ENCODE measurements at places on chromosomes 12 and 14.

DNA sequence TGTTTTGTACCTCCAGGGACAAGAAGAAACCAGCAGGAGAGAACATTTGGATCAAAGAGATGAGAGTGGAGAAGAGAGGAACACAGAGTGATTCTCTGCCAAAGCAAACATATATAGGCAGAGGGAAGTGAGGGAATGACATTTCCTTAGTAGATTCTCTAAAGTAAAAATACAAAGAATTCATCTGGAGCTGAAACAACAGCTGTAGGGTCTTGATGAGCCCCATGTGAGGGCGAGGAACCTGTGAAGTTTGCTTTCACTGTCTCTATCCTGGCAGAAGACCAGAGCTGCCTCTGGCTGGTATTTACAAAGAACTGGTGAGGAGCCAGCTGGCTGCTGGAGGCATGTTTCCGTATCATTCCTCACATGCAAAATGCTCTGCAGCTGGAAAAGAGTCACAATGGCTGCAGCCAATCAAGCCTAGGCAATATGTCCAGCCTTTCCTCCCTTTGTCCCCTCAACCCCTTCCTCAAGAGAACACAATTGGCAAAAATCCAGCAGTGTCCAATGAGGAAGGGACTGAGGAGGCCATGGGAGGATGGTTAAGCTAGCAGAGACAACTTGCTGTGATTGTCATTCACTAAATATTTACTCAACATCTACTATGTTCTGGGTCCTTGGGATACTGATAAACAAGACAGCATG, 122.5 kb downstream of the PHLDA1 start:
- DNase-seq = no peak

GRCh38 chr12:116861320-116861719, 19.9 kb downstream of the HRK start:
- DNase-seq = no peak

- no peak for DNase-seq
Measured at GRCh38 chr12:130195776-130196175, 33.5 kb downstream of the FZD10 start.

GRCh38 chr14:96165493-96166436, 38.9 kb upstream of the BDKRB2 start:
- DNase-seq = no peak

DNA sequence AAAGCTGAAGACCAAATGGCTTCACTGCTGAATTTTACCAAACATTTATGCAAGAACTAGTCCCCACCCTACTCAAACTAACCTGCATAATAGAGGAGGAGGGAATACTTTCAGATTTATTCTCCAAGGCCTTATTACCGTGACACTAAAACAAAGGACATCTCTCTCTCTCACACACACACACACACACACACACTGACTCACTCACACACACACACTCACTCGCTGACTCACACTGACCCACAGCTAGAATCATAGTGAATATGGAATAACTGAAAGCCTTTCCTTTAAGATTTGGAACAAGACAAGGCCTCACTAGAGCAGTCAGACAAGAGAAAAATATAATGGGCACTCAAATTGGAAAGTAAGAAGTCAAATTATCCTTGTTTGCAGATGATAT, 1014.1 kb downstream of the TMTC2 start:
- no peak for DNase-seq

- DNase-seq = no peak
Measured at GRCh38 chr14:76923431-76924370, 97.5 kb downstream of the LRRC74A start.

DNA sequence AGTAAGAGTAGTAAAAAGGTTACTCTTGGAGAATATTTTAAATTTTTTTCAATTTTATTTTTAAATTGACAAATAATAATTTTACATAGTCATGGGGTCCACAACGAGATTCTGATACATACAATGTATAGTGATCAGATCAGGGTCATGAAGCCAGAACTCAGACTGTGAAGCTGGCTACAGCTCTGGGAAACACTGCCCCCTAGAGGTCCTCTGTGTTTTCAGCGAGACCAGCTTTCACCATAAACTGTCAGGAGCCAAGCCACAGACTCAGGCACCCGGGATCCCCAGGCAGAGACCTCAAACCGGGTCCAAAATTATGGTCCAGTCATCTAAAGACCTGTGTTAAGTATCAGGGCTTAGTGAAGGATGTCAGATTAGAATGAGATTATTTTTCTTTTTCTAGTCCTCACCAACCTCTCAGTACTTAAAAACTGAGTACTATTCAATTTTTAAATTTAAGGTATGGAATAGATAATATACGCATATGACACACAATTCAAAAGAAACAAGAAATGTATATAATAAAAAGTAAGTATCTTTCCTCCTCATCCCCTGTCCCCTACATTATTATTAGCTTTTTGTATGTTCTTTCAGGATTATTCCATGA, 397.1 kb downstream of the MDGA2 start:
- no peak for DNase-seq

GRCh38 chr14:70893858-70894291, 13.4 kb upstream of the PCNX1 start:
- no peak for DNase-seq

DNA sequence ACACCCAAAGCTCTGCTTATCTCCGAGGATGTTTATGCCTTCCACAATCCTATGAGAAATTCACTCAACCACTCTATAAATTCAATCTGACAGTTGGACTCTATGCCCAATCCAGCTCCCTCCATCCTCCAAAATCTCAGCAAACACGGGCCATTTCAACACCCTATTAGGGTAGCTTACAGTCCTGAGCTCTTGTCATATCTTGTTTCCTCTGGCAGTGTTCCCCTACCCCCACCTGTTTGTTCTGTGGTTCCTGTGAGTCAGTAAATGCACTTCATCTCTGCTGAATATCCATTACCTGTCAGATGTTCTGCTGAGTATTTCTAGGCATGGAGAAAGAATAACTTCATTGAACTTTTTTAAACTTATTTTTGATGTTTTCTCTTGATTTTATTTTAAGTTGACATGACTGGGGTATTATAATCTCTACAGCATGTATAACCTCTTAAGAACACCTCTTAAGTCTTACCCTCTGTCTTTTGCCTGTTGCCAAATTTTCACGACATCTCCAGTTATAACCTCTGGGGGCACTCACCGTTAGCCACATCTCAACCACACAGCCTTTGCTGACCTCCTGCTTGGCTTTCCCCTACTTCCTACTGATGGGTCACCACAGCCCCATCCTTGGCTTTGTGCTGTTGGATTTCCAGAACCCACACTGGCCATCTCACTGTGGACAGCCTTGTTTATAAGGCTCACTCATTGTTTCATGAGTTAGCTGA, 317.0 kb upstream of the TMPO start:
- DNase-seq = no peak

GRCh38 chr14:74792249-74793039, 29.3 kb downstream of the YLPM1 start:
- DNase-seq = no peak

- no peak for DNase-seq
Measured at GRCh38 chr14:39988939-39989338, 556.7 kb upstream of the FBXO33 start.

DNA sequence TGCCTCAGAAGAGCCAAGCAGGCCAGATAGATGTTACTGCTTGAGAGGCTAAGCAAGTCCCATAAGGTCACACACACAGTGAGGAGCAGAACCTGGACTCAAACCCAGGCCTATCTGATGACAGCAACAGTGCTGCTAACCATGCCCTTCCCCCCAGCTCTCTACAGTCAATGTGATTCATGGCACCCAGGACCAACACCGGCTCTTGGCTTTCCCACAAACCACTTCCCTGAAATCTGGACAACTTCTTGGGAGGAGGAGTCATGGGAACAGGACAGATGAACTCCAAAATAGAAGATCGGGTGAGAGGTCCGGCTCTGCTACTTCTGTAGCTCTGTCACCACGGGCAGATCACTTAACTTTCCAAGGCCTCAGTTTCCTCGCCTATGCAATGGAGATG, 716 bp upstream of the PTGDR start:
- DNase-seq = no peak

DNA sequence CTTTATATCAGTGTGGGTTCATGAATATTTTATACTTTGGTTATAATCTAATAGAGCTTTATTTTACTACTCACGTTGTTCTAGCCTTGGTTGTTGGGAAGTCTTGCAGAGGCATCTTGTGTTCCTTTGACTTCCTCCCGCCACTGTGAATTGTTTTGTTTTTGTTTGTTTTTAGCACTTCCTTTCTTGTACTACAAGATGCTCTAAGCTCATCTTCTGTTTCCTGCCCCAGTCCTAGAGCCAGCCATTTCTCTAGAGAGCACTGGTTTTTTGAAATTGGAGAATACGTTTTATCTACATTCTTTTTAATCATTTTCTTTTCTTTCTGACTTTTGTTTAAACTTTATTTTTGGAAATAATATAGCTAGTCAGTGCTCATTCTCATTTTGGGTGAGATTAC, 15.9 kb upstream of the NUBPL start:
- DNase-seq = no peak

DNA sequence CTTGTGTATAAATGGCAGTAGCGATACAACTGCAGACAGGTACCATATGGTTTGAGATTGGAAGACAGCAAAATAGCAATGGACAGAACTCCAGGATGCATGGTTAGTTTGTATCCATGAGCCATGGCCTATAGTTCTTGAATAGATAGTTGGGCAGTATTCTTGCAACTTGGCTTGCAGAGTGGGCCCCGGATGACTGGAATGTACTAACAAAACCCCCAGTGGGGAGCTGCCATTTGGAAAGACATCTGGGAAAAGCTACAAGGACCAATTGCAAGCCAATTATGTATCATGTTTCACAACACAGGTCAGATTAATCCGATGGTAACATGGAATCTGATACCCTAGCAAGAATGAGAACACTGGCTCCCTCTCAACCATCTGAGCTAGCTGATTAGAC, 279.6 kb downstream of the RERGL start:
- no peak for DNase-seq

GRCh38 chr14:65070471-65070976, 31.8 kb downstream of the MAX start:
- DNase-seq = no peak

- DNase-seq = no peak
Measured at GRCh38 chr12:50784501-50784900, 20.6 kb downstream of the ATF1 start.

DNA sequence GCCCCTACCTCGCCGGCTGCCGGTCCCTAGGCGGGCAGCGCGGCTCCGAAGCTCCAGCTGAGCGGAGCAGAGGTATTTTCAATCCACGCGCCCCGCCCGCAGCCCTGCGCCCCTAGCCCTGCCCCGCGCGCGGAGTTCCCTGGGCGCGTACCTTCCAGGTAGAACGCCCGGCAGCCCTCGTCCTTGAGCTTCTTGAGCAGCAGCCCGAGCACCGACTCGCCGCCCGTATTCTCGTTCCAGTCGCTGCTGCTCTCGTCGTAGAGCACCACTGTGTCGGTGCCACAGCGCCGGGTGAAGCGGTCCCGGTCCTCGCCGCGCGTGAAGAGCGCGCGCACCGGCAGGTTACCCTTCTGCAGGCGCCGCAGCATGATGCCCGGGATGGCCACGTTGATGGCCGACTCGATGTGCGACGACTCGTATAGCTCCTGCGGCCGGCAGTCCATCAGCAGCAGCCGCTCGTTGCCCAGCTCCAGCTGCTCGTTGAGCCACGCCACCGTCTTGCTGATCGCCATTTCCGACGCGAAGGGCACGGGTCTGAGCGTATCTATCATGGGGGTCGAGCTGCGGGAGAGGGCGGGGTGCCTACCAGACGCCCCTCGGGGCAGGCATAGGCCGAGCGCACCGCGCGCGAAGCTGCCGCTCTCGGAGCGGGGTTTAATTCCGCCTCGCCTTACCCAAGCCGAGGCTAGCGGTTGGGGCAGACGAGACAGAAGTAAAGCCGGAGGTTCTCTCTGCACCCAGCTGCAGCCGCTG, 636 bp downstream of the DUSP6 start:
- no peak for DNase-seq

GRCh38 chr14:100859781-100860180, 33.9 kb downstream of the MEG3 start:
- no peak for DNase-seq

- DNase-seq = no peak
Measured at GRCh38 chr12:66072566-66072965, 58.0 kb downstream of the LLPH start.

DNA sequence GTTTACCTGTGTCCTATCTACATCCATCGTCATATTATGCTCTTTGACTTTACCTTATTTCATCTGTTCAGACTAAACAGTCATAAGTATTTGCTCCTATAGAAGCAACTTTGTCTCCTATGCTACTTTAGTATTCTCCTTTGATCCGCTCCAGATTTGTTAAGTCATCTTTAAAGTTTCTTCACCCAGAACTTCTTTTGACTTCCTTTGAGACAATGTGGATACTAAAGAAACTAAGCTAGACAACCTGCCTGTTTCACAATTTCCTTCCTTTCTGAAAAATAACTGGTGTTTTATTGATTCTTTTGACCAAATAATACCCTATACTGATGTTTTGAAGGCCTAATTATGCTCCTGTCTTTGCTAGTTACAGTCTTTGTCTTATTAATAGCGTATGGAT, 30.0 kb upstream of the LRRK2 start:
- DNase-seq = no peak

DNA sequence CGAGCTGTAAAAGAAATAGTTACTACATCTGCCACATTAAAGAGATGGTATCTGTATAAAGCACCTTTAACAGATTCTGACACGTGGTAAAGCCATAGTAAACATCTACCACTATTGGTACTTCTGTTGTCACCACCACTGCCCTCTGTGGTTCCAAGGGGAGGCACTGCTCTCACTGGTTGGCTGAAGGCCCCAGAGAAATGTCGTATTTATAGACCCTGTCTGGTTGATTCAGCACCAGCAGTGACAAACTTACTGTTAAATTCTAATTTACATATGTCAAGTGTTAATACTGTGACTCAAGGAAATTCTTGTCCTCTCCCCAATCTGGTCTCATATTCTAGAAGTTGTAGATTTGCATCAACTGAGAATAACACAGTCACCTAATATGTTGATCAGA, 281.1 kb downstream of the ERC1 start:
- no peak for DNase-seq

DNA sequence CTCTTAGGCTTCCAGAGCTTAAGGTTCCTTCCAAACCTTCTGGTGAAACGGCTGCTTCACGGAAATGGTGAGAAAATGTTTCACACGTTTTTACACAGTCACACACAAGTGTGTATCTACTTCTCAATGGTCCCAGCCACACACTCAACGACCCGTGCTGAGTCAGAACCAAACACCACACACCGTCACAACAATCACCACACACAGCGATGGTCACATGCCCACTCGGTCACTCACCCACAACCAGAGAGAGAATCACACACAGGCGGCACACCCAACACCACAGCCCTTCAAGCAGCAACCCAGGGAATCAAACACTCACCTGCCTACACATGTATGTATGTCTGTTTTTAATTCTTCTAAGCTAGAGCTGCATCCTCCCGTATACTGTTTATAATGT, 12.6 kb upstream of the PLEKHD1 start:
- no peak for DNase-seq

DNA sequence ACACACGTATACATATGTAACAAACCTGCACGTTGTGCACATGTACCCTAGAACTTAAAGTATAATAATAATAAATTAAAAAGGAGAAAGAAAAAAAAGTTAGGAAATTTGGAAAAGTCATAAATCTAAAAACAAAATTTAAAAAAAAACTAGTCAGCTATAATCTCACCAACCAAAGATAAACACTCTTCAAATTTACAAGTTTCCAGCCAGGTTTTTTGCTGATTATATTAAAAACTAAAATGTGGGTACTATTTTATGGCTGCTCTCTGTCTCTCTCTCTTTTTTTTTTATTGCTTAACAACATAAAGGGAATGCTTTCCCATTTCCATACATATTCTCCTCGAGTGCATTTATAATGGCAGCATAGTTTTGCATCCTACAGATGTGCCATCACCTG, 25.0 kb upstream of the RNASE3 start:
- no peak for DNase-seq

- no peak for DNase-seq
Measured at GRCh38 chr12:103799857-103800771, 40.9 kb downstream of the NT5DC3 start.

GRCh38 chr12:4133029-4133428, 140.5 kb upstream of the CCND2 start:
- no peak for DNase-seq

Measured in stimulated activated CD4-positive, alpha-beta T cell treated with anti-CD3 and anti-CD28 coated beads, TNF-alpha, amount 100 ng/mL, for 1 hour (primary cell).